ENCODE measurements at places on chromosomes 5 and 9. TPM values are rescaled to one million over a fixed set of nuclear protein-coding genes. Genes with fewer than 3 reads are reported as not detected.

PTGER4 gene
- total RNA-seq = 1.8 TPM

ANKRD18A gene
- 15.7 TPM for total RNA-seq

ADAMTS6 gene
- total RNA-seq = 0.12 TPM

FOCAD gene
- total RNA-seq = 20.0 TPM

LCN10 gene
- total RNA-seq = not detected

PARP8 gene
- total RNA-seq = 0.10 TPM

FAM221B gene
- not detected for total RNA-seq

DENND1A gene
- 11.3 TPM for total RNA-seq

NR2F1-AS1 gene
- total RNA-seq = 3.8 TPM

SPINK4 gene
- total RNA-seq = not detected

ELOVL7 gene
- 9.5 TPM for total RNA-seq

SELENOP gene
- total RNA-seq = 0.42 TPM

PCDHB8 gene
- 0.42 TPM for total RNA-seq

PRKAA1 gene
- 36.2 TPM for total RNA-seq

TRPM3 gene
- not detected for total RNA-seq

PCDHGA10 gene
- total RNA-seq = 0.01 TPM

LIFR gene
- 4.9 TPM for total RNA-seq
